Stimulated activated CD8-positive, alpha-beta memory T cell treated with anti-CD3 and anti-CD28 coated beads, Interleukin-4, amount 100 ng/mL, for 1 hour (primary cell): ENCODE measurements at places on chromosomes 16 and 17.

- DNase-seq = no peak
Measured at GRCh38 chr17:68581863-68582645, 19.1 kb downstream of the FAM20A start.

GRCh38 chr16:69784586-69784985 is 22.5 kb downstream of the WWP2 start:
- DNase-seq = no peak

DNA sequence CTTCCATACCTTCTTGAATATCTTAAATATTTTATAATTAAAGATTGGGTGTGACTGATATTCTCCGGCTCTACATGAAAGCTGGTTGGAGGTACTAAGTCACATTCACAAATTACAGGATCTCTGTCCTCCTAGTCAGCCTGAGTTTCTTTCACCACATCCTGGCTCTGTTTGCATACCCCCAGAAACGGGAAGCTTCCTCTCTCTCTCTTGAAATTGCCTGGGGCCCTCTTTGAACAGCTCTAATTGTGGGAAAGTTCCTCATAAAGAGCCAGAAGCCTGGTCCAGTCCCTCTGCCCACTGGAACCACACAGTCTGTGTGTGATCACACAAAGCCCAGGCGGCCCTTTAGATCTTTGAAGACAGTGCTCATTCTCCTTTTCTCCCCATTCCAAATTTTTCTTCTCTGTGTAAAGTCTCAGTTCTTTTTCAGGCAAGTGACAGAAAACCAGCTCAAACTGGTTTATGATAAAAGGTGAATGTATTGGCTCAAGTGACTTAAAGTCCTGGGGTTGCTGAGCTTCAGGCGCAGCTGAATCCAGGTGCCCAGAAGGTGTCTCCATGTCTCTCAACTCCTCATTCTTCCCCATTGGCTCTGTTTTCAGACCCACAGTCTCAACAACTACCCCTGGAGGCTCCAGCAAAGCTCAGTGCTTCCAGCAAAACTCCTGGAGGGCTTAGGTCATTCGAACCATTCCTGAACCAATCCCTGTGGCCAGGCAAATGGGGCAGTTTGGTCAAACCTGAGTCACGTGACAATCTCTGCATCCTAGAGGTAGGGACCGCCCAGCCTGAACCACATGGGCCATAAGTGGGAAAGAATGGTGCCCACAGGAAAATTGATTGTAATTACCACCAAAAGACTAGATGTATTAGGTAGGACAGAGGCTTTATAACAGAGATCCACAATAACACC is 8.5 kb upstream of the RAI1 start:
- no peak for DNase-seq

GRCh38 chr17:55238931-55239297 is 25.8 kb upstream of the HLF start:
- DNase-seq = no peak

GRCh38 chr16:65919145-65919985 is 447.1 kb upstream of the CDH5 start:
- no peak for DNase-seq
